Tongue (tissue), 3 donors: ENCODE measurements at places on chromosomes 5 and 9.

DNA sequence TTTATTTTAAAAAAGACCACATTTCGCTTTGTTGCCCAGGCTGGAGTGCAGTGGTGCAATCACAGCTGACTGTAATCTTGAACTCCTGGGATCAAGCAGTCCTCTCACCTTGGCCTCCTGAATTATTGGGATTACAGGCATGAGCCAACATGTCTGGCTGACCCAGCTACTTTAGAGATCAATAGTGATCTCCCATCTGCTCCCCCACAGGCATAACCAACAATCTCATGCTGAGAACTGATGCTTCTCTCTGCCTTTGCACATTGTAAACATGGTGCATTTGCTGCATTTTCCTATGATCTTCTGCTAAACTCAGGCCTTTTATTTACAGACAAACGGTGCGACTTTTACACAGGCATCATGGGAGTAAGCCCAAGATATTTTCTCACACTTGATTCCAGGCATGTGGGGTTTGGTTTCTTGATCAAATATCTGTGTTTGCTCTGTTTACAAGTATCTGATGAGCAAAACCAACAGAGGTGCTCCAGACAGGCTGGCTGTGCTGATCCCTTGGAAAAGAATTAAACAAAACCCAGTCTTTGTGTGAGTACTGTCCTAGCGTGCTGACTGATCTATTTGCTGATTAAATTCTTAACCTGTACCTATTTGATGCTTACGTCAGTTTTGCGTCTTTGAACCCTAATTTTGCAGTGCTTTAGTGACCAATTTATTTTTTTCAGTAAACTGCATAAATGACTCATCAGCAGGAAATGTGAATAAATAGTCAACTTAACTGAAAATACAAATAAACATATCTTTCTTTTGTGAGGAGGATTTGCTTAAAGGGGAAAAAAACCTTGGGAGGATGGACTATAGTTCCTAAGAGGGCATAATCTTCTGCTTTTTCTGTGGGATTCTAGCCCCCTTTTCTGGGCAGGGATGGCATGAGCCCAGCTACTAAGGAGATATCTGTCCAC is 191.7 kb upstream of the NR3C1 start:
- DNase-seq: no peak

DNA sequence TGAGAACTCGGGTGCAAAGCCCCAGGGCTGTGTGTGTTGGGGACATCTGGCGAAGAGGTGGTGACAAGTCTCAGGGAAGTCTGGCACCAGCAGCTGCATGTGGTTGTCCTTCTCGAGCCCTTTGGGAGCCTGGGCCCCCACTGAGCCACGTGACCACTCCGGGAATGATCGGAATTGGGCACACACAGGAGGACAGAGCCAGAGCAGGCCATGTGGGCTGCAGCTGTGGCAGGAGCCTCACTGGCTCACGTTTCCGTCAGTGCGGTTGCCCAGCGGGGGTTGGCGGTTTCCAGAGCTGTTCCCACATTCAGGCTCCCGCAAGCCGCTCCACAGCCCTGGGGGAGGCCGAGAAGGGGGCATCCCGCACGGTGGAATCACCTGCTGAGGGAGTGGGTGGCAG is 6.8 kb upstream of the CEL start:
- peak; percentile 95 for DNase-seq

- no peak for DNase-seq
These were observed 39.3 kb upstream of the SHB start for GRCh38 chr9:38108326-38108725.

GRCh38 chr9:136640171-136641111 is 22.3 kb upstream of the EGFL7 start:
- DNase-seq: peak; percentile 82
